ENCODE measurements at places on chromosomes 7 and 10.

GRCh38 chr7:44225566-44226395 lies 25.0 kb downstream of the YKT6 start:
- no peak for DNase-seq

- no peak for DNase-seq
Measured at GRCh38 chr10:12382956-12383531, 33.7 kb downstream of the CAMK1D start.

GRCh38 chr10:98310701-98311100 lies 42.7 kb upstream of the LOXL4 start:
- no peak for DNase-seq

DNA sequence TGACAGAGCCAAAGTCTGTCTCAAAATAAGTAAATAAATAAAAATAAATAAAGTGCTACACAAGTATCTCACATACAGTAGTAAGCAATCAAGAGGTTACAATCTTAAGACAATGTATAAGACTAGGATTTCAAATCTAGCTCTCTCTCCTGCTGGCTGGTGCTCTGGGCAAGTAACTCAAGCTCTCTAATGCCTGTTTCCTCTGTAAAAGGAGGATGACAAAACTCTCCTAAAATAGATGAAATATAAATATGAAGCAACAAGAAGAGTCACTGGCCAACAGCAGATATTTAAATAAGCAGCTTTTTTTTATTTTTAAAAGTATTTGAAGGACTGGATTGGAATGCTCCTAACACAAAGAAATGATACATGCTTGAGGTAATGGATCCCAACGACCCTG lies 7.2 kb downstream of the SFMBT2 start:
- no peak for DNase-seq

DNA sequence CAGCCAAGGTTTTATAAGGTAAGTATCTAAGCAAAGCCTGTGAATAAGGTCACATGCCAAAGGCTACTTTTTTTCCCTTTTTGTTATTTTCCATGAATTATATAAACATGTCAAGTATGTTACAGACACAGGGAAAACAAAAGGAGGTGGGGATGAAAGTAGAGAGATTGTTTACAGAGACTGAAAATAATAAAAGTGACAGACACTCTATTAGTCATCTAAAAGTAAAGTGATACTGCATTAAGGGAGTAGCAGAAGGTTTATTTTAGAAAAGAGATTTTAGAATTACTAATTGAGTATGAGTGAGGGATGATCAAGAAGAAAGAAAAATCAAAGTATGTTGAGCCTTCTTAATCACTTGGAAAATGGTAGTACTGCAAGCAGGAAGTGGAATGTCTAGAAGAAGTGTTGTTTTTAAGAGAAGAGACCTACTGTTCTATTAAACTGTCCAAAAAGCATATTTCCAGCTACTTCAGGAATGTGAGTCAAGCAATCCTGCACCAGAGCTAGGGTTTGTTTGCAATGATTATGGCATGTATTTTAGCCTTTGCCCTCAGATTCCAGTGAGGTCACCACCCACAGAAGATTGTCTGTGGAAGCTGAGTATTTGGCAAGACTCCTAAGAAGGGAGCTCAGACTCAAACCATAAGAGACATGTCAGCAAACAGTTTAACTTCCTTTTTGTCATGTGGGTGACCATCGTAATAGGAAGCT lies 177.9 kb upstream of the PLXDC2 start:
- DNase-seq = no peak

DNA sequence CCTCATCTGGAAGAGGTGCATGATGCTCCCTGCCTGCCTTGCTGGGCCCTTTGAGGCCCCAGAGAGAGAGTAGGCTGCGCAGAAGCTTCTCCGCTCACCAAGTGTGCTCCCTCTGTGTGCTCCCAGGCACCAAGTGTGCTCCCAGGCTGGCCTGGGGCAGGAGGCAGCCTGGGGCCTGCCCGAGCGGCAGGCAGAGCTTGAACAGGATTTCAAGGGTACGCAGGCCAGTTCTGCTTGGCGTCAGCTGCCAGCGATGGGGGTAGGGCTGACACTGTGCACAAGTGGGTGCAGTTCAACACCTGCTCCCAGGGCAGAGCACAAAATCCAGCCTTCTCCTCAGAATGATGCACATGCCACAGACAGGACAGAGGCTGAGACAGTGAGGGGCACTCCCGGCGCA lies 119.7 kb downstream of the FAM53B start:
- DNase-seq = no peak

DNA sequence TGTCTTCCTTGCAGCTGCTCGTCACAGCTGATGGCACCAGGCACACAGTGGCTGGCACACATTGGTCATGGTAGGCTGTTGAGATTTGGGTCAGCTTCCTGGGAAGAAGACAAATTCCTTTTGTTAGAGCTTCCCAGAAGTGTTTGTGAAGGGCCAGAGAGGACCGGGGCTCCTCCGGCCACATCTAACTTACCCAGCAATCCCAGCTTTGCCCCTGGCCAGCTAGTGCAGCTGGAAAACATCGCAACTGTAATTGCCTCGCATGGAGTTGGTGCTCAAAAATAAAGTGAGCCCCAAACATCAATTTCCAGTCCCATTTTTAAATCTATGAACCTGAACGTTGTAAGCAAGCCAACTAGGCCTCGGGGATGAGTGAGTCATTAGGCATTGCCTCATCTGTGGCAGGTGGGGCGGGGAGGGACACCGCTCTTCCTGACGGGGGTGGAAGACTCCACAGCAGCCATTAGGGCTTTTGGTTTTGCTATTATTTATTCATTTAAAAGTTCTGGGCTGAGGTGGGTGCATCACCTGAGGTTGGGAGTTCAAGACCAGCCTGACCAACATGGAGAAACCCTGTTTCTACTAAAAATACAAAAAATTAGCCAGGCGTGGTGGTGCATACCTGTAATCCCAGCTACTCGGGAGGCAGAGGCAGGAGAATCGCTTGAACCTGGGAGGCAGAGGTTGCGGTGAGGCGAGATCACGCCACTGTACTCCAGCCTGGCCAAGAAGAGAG lies 12.4 kb downstream of the CPA5 start:
- peak; percentile 55 for DNase-seq

GRCh38 chr7:15765753-15766152 lies 79.3 kb upstream of the MEOX2 start:
- DNase-seq = no peak

DNA sequence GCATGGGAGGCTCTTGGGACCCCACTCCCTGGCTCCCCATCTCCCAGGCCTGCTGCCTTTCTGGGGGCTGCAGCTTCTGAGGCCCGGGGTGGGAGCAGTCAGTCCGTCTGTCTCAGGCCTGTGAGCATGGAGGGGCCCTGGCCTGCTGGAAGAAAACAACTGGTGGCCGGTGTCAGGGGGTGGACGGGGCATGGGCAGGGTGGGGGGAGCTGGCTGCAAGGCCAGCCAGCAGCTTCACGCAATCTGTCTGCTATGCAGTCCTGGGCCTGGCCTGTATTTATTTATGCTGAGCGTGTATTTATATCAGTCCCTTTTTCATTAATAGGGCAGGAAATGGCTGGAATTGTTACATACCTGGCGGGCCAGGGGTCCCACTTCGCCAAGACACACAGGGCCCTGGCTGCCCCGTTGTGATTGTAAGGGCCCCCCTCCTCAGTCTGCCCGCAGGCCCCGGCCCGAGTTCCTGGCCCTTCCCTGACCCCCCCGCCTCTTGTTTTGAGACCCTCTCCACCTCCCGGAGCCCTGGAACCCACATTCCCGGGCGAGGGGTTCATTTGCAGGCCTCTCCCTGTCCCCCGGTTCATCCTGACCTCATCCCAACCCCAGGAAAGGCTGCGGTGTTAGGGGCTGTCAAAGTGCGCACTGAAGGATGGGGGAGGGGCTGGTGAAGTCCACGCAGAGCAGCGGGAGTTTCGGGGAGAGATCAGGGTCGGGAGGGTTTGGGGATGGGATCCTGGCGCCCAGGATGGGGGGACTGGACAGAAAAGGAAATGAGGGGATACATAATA lies 8.2 kb downstream of the TMEM270 start:
- no peak for DNase-seq

GRCh38 chr7:85736085-85736484 lies 549.2 kb upstream of the SEMA3D start:
- no peak for DNase-seq

DNA sequence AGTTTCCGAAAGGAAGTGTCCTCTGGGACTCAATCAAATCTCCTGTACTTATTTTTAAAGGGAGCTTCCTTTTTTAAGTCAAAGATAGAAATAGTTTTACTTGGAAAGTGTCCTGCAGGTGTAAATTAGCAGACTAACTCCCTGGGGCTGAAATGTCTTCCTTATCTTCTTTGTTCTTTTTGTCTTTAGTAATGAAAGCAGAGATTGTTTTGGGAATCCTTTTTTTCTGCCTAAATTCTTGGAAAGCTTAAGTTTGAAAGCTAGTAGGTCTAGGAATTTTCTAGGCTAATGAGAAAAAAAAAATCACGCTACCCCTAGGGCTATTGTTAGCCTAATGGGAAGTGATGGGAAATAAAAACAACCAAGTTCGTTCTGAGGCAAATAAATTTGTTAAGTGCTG lies 139.1 kb upstream of the CSTF2T start:
- DNase-seq = no peak

GRCh38 chr10:56585447-56586171 lies 224.6 kb upstream of the ZWINT start:
- DNase-seq = no peak

- DNase-seq = no peak
Measured at GRCh38 chr7:151425670-151426440, 14.1 kb downstream of the CRYGN start.

DNA sequence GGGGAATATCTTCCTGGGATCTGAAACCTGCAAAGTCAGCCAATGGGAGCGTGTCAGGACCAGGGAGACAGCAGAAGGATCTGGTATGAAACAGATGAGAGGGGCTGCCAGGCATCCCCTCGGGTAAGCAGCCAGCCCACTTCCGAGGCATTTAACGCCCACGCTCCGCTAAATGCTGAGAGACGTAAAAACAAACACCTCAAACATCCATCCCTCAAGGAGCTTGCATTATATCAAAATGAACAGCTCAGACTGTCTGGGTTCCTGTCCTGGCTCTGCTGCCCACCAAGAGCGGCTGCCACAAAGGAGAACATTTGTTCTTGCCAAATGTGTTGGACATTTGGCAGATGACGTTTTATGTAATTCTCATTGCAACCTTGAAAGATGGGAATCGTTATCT lies 7.0 kb upstream of the SERPINE1 start:
- DNase-seq = no peak

DNA sequence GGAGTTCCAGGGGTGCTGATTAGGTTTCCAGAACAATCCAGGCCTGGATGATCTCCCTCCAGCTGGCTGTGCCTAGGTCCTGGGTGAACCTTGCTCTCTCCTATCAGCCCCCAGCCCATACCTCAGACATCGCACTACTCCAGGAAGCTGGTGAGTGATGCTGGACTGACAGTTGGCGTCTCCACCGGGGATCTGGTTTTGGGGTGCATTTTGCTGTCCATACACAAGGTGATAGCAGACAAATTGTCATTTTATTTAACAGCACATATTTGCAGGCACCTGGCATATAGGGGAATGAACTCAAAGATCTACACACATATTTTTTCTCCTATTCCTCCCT lies 601.2 kb downstream of the LRMDA start:
- no peak for DNase-seq

DNA sequence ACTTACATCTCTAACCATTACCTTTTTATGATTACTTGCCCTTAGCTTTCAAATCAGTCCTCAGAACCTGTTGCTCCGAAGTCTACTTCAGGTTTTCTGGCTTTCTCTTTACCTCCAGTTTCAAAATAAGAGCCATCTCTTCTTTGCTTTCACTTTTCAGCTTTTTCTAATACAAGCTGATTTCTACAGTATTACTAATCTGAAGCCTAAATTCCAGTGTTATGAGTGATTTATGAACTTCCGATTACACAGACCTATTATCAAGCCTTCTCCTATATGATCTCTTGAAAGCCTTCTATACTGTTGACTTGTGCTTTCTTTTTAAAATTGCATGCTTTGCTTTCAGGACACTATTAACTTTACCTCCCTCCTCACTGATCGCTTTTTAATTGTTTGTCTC lies 1307.8 kb upstream of the CELF2 start:
- no peak for DNase-seq

- no peak for DNase-seq
Measured at GRCh38 chr7:4272141-4272540, 410.0 kb upstream of the FOXK1 start.

DNA sequence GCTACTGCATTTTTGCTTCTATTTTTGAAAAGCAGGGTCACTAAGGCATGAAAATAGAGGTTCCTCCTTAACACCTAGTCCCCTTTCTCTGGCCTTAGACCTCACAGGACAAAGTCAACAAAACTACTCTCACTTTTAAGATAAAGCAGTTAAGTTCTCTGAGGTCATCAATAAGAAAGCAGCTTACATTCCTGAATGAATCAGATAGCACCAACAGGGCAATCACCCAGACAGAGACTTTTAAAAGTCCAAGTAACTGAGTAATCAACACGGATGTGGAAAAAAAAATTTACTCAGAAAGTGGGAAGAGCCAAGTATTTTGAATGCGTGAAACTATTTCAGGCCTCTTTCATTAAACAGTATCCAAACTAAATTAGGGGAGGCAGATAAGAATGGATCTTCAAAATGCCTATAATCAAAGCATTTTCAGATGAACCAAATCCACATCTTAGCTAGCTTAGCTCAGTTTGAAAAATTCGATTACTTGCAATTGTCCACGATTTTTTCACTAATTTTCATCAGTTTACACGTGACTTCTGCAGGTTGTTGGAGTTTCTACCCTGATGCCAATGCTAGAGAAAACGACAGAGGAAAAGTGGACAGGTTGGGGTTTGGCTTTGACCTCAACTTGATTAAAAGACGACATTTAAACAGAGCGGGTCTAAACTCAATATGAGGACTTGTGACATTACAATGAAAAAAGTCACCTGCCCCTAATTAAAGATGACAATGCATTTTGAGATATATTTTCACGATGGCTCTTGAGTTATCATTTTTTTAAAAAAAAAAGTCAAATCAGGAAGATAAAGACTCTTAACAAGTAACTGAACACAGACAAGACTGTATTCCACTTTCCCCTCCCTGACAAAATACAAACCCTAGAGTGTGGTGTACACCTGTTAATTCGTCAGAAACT lies 1.6 kb downstream of the BEND7 start:
- DNase-seq = no peak

- no peak for DNase-seq
Measured at GRCh38 chr10:79002336-79002735, 66.4 kb upstream of the ZMIZ1 start.

- no peak for DNase-seq
Measured at GRCh38 chr10:10279906-10280305, 737.8 kb upstream of the CELF2 start.

GRCh38 chr10:78339251-78339650 lies 305.6 kb downstream of the RPS24 start:
- DNase-seq = no peak

DNA sequence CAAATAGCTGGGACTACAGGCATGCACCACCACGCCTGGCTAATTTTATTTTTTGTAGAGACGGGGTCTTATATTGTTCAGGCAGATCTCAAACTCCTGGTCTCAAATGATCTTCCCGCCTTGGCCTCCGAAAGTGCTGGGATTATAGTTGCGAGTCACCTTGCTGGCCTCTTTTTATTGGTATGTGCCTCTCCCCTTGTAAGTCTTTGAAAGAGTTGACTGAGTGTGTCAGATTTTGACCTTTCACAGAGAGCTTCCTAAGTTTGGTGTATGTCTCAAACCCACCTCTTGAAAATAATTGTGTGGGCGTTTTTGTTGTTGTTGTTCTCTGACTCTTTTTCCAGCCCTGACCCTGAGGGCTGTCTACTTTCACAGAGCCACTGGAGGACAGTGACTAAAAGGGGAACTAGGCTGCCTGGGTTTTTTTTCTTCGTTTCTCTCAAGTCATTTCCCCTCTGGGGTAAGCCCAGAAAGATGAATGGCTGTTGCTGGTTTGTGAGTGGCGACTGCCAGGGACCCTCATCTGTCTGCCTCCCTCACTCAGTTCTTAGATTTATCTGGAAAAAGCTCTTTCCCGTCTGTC lies 262.8 kb downstream of the ZEB1 start:
- no peak for DNase-seq
